Mucosa of gallbladder (tissue), 1 donor: ENCODE measurements at places on chromosomes 6 and 20.

GRCh38 chr20:19901226-19901625 lies 115.9 kb upstream of the NAA20 start:
- no peak for DNase-seq

DNA sequence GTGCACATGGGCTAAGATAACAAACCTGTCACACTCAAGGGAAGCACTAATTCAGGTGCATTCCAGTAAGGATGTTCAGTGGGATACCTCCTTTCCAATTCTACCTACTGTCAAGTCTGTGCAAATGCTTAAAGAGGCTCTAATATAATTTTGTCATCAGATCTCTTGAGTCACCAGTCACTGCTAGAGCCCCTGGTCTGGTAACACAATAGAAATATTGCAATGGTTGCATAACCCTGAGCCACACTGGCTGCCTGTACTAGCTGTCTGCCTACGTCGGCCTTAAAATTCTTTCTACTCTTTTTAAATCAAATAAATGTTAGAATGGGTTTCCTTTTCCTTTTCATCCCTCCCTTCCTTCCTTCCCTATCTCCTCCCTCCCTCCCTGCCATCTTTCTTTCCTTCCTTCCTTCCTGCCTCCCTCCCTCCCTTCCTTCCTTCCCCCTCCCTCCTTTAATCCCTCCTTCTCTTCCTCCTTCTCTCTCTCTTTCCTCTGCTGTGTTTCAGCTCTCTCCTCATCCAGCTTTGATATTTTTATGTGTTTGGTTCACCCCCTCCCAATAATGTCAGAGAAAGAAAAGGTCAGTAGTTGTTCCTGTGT lies 28.1 kb upstream of the OLIG3 start:
- no peak for DNase-seq

DNA sequence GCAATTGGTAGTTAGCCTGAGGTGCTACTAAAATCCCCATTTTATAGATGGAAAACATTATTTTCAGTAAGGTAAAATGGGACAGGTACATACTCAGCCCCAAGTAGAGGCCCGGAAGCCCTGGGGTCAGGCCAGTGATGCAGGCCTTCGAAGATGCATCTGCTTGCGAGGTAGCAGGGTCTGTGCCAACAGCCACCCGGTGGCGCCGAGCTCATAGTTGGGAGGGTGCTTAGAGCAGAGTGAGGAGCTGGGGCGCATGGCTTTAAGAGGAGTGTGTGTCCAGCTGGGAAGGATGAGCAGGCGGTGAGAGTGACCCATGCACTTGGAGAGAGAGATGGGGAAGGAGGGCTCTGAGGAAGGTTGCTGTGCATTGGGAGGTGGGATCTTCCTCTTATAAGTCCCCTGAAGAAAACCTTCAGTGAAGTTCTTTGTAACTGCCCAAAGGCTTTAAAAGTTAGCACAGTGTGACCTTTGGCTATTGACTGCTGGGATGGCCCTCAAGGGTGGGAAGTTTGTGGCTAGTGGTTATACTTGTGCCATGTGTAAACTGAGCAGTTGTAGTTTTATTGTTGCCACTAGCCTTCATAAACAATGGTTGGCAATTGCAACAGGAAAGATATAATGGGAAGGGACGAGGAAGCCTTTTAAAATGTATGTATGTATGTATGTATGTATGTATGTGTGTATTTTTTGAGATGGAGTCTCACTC lies 71.1 kb downstream of the TOX2 start:
- no peak for DNase-seq

DNA sequence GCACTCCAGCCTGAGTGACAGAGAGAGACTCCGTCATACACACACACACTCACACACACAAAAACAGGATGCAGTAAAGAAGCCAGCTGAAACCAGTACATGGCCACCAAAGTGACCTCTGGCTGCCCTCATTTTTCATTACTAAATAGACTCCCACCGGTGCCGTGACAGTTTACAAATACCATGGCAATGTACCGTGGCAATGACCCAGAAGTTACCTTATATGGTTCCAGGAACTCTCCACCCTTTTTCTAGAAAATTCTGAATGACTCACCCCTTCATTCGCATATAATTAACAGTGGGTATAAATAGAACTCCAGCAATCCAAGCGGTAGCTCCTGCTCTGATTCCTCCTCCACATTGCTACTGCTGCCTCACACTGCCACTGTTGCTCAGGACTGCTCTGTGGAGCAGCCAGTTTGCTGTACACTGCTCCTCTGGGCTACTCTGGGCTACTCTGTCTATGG lies 57.7 kb downstream of the SNX5 start:
- DNase-seq, result no peak

- no peak for DNase-seq
Measured at GRCh38 chr6:107711412-107712236, 112.5 kb downstream of the SCML4 start.

DNA sequence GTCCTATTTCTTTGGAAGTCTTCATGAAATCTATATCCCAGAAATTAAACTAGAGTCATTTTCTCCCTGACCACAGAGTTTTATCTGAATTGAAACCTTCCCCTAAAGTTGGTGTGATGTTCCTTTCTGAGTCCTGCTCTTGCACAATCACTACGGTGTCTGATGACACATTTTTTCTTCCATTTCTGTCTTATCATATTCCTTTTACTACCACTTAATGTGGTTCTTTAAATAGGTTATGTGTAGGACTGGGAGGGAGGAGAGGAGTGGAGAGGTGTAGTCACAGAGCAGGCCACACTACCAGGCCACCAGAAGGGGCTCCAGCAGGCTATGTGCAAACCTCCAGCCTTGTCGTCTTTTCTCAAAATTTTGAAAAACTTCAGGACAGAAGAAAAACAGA lies 39.7 kb upstream of the ATXN1 start:
- no peak for DNase-seq

GRCh38 chr6:63640062-63640461 lies 4.5 kb downstream of the PHF3 start:
- DNase-seq, result no peak

DNA sequence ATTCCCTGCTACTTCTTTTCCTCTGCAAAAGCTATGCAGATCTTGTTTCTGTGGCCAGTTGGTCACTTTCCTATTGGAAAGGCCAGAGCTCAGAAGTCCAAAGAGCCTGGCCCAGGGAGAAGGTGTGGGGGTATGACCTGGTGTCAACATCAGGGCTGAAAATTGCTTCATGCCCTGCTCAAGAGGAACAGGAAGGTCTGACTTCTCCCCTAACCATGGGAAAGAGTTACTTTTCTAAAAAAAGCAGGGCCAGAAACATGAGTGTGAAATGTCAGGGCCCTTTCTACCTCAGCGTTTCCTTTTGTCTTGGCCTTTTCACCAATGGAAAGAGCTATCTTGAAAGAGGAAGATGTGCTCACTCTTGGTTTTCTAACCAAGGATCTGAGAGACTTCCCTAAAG lies 117.4 kb downstream of the MAFB start:
- no peak for DNase-seq

- no peak for DNase-seq
Measured at GRCh38 chr20:21867811-21868210, 162.3 kb downstream of the PAX1 start.

DNA sequence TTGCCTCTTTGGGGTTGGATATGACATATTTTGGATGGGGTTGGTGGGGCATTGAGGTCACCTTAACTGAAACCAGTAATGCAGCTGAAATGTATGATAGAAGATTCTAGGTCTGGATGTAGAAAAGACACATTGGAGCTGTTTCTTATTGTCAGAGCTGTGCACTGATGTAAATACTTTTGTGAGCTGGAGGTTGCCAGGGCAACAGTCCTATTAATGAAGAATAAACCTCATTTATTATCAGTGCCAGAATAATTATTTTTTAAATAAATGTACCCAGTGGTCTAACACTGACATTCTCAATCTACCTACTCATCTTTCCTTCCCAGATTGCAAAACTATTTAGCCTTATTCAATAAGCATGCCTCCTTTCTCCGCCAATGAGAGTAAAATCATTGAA lies 57.0 kb downstream of the CAP2 start:
- no peak for DNase-seq

DNA sequence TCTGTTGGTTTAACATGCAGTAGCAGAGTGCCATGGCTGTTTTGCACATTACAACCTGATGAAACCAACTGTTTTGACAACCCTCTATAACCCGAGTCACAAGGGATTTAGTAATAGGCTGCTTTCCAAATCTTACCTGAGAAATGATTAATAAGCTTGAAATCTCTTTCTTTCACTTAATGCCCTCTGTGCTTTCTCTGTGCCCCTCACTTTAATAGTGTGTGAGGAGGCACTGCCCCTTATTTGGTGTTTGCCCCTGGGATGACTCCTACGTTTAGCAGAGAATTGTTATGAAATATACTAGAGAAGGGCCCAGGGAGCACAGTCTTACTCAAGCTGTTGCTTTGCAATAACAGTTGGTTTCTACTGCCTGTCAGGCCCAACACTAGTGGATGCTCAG lies 31.0 kb upstream of the PTCHD4 start:
- no peak for DNase-seq

GRCh38 chr6:161021998-161022743 lies 30.6 kb downstream of the MAP3K4 start:
- DNase-seq, result no peak

- no peak for DNase-seq
Measured at GRCh38 chr6:164023535-164023934, 609.0 kb downstream of the QKI start.

DNA sequence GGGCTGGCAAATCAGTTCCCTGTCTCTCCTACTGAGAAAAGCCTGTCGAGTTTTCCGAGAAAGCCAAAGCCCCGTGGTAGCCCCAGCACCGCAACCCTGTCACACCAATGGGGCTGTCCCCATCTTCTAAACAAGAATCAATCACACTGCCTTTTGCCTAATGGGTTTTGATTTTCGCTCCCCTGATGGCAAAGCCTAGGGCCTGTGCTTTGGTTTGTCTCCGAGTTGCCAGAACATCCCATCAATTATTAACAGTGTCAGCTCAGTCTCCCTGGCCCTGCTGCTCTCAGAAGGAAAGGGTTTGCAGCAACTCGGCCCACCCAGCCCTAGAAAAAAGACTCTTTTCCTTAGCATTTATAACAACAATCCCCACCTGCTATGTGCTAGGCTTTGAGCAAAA lies 4.2 kb downstream of the KCNB1 start:
- no peak for DNase-seq

- peak; percentile 69 for DNase-seq
Measured at GRCh38 chr6:26033085-26033940, 53.9 kb upstream of the HFE start.

GRCh38 chr20:44450281-44450889 lies 25.3 kb upstream of the TTPAL start:
- no peak for DNase-seq

DNA sequence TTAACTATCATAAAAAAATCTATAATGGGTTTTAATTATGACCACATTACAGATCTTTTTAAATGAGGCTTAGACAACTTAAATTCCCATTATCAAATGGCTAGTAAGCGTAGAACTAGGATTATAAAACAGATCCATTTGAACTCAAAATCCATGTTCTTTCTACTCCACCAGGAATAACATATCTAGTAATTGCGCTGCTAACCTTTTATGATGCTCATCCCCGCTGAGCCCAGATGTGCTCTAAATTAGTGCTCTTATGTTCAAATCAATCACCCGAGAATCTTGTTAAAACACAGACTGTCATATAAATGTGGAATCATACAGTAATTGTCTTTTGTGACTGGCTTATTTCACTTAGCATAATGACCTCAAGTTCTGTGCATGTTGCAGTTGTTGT lies 903.1 kb downstream of the PHF3 start:
- DNase-seq, result no peak

DNA sequence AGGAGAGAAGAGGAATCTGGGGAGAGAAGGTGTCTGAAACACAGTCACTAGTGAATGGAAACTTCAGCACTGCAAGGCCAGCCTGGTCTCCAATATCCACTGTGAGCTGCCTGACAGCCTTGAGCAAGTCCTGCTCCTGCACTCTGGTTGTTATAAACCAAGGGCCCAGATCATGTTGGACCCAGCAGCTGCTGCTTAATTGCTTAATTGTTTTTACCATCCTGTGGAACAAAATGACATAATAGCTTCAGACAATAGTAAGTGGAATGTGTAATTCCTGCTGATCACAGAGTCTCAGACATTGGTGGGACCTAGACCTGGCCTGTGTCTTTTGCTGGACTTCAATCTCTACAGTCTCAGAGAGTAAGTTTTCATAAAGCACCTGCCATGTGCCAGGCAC lies 833.7 kb downstream of the TFAP2A start:
- no peak for DNase-seq

- no peak for DNase-seq
Measured at GRCh38 chr6:10300071-10300470, 114.8 kb downstream of the TFAP2A start.

DNA sequence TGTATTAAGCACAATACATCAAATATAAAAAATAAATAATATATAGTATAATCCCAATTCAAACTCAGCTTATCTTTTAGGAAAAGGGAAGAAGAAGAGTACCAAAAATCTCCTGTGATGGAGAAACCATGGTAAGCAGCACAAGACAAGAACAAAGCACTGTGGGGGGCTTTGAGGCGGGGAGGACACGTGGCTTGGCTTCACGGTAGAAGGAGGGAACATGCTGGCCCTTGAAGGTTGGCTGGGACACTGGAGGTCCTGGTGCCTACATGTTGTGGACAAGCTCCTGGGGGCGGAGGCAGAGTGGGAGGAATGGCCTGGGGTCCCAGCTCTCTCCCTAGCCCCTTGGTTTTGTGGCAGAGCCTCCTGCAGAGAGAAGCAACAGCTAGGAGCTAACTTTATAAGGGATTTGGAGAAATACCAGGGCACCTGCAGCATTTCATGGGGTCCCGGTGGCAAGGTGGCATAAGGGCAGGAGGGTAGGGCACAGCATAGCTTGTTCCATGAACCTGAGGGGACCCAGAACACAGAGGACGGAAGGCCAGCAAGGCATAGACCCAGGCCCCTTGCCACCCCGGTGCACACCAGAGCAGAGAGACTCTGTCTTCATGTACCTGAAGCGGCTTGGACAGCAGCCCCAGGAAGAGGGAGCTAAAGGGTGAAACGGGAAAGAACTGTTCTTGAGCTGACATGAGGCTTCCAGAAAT lies 72.0 kb downstream of the LY86 start:
- no peak for DNase-seq

GRCh38 chr20:62772990-62773844 lies 23.1 kb upstream of the MRGBP start:
- no peak for DNase-seq

GRCh38 chr6:9439621-9440330 lies 975.1 kb downstream of the TFAP2A start:
- DNase-seq, result no peak

- no peak for DNase-seq
Measured at GRCh38 chr6:150654608-150655007, 54.9 kb downstream of the PLEKHG1 start.

- DNase-seq, result no peak
Measured at GRCh38 chr6:113115196-113115595, 741.9 kb upstream of the MARCKS start.
